ENCODE measurements at places on chromosomes 4 and X. TPM values are rescaled to one million over a fixed set of nuclear protein-coding genes. Genes with fewer than 3 reads are reported as not detected.

Gene ARHGEF9
- polyA plus RNA-seq, result 39.2 TPM

DNA sequence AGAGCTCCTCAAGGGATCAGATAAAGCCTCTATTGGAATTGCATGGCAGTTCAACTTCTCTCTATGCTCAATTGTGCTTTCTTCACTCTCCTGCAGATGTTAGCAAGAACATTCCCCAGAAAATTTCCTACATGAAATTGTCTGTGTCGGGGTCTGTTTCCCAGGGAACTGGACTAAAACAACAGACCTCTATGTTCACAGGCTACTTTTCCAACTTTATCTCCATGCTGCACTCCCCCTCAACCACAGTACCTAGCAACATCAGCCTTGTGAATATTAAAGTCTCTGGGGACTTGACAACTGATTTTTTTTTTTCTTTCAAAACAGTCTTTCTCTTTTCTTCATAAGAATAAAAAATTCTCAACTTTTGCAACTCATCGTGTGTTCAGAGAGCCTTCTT lies 1470.8 kb upstream of the ADGRL3 start:
- no peak for DNase-seq

- no peak for DNase-seq
Measured at GRCh38 chr4:48910511-48910910, 3.9 kb upstream of the OCIAD2 start.

Gene LONRF3
- polyA plus RNA-seq, result 1.0 TPM

Gene TRIM61
- polyA plus RNA-seq, result 4.2 TPM

Gene ERAS
- polyA plus RNA-seq, result 0.17 TPM

DNA sequence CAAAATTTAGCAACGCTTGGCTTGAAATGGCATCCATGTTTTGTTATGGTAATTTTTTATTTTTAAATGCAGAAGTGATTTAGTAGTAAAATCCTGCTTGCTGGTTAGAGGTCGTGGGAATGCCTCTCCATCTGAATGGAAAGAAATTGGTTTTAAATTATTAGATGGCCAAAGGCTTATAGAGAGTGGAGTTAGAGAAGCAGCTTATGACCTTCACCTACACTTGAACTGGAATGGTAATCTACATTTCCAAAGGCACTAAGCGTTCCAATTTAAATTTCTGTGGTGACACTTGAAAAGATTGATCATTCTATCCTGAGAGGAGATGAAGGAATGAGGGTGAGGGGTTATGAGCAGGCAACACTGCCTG lies 280.7 kb downstream of the RAPGEF2 start:
- no peak for DNase-seq

DNA sequence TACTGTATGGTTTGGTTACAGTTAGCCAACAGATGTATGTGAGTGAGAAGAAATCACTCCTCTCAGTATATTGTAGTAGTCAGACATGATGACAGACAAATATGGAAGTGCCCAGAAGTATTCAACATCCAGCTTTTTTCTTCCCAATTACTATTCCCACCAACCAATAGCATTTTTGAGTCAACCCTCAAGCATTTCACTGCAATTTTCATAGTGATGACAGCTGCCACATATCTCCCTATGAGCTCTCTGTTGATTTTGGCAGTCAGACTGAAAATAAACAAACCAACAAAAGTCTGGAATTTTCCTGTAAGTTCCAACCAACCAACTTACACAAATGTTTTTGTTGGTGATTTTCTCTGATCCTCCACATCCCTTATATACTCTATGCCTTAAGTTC lies 8.2 kb upstream of the TRAM1L1 start:
- DNase-seq, result no peak

DNA sequence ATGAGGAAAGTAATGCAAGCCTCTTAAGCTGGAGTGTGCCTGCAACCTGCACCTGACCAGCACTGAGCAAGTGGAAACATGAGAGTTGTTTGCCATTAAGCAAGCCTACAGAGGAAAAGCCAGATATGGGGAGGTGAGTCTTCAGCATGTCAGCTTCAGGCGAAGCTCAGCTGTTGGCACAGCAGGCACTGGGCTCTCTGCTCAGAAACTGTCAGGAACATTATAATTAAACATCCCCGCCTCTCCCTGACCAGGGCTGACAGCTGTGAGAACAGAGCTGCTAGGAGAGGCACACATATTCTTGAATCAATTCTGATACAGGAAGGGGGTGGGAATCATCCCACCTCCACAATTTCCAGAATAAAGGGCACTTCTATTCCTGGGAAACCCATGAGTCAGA lies 19.0 kb upstream of the DCX start:
- no peak for DNase-seq

Gene UGT2B10
- 0.38 TPM for polyA plus RNA-seq

DNA sequence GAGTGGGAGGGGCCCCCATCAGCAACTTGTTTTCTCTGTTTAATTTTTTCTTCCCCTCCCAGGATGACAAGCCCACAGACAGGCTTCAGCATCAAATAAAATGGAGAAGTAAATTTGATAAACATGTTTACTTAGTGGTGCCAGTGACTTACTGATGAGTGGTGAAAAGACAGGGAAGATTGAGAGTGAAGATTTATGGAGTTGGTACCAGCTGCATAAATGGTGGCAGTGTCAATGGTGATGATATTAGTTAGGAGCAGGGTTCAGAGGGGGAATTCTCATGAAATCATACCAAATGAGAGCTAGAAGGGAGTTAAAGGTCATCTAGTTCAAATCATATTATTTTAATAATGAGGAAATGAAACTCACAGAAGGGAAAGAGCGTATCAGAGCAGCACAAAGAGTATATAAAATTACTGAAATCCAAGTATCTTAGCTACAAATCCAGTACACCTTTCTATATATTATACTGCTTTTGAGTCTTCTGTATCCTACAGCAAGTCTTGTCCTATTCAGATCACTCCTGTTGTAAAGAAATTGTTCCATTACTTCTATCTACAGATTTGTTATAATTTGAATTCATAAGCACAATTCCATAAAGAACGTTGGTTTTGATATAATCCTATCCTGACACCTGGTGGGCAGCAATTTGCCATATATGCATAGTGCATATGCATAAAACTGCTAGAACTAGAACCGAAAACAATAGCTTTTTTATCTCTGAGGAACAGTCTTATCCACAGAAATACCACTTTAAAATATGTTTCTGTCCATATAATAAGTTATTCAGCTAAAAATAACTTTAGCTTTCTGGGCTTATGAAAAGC lies 5.0 kb downstream of the P2RY10 start:
- DNase-seq, result no peak

- DNase-seq, result no peak
Measured at GRCh38 chrX:30679369-30679768, 26.1 kb downstream of the GK start.

Gene GYPB
- polyA plus RNA-seq, result 1.7 TPM

DNA sequence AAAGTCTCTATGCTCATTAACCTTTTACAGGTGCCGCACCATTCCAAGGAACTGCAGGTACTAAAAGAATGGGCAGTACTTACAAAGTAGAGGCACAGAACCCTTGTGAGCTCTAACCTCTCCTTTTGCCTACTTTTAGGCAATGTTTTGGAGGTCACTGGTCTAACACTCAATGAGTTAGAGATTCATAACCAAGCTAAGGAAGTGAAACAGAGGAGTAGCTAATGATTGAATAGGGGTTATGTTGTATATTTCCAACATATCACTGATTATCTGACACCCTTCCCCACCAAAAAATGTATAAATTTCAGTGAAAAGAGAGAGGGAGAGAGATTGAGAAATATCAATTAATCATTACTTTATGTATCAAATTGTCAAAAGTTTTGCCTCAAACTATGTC lies 269.3 kb downstream of the PCDH7 start:
- no peak for DNase-seq

Gene EDA
- 6.5 TPM for polyA plus RNA-seq

Gene SCML2
- 11.6 TPM for polyA plus RNA-seq

- no peak for DNase-seq
Measured at GRCh38 chr4:2643555-2643954, 107.1 kb downstream of the FAM193A start.

DNA sequence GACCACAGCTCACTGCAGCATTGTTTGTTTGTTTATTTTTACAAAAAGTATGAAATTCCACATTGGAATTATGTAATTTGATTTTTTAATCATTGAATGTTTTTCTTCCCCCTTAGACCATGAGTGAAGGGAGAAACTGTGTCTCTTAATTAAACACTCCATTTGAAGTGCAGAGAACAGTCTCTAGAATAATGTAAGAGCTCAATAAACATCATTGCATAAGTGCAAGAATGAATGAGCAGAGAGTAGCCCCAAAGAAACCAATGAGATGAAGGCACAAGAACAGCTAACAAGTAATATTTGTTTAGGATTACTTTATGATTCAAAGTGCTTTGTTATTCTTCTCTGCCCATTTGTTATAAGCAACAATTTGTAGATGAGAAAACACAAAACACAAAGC lies 921.3 kb upstream of the LCORL start:
- DNase-seq, result no peak

GRCh38 chrX:40013266-40014195 lies 84.2 kb downstream of the BCOR start:
- no peak for DNase-seq

Gene NSG1
- polyA plus RNA-seq, result 5.4 TPM

Data from right renal pelvis (tissue), 4 donors.